ENCODE measurements at places on chromosomes 2 and 18. TPM values are rescaled to one million over a fixed set of nuclear protein-coding genes. Genes with fewer than 3 reads are reported as not detected.

Gene SERPINB8
- 2.0 TPM for total RNA-seq

Gene SKA1
- total RNA-seq = 3.3 TPM

Gene IL18RAP
- total RNA-seq = 0.35 TPM

Gene TEX44
- not detected for total RNA-seq

Gene UGT1A4
- 0.29 TPM for total RNA-seq

Gene CFAP221
- 15.8 TPM for total RNA-seq

Gene MC5R
- total RNA-seq = 0.47 TPM

Gene WDR75
- total RNA-seq = 48.3 TPM

Gene GALNT5
- total RNA-seq = 0.70 TPM

Gene RNF25
- total RNA-seq = 21.0 TPM

Gene PSD4
- 18.4 TPM for total RNA-seq

Gene NT5C1B
- not detected for total RNA-seq

Gene CNGA3
- total RNA-seq = not detected

Gene TMEM198
- total RNA-seq = 4.6 TPM

Gene ATP6V1C2
- total RNA-seq = 7.6 TPM

Gene GREB1L
- 9.3 TPM for total RNA-seq

Gene CABYR
- 5.1 TPM for total RNA-seq

Gene PIEZO2
- 31.1 TPM for total RNA-seq

Gene MAP2
- 14.7 TPM for total RNA-seq

Gene CAPN14
- total RNA-seq = 0.12 TPM

Gene FOSL2
- 59.0 TPM for total RNA-seq

Gene C18orf63
- total RNA-seq = not detected

Gene EFHD1
- total RNA-seq = 30.4 TPM

Gene CROCC2
- 0.18 TPM for total RNA-seq

Gene AQP12A
- total RNA-seq = not detected

Gene REG1B
- total RNA-seq = not detected

Gene SERPINB10
- 1.2 TPM for total RNA-seq

Gene KIF5C
- 3.6 TPM for total RNA-seq

Gene DES
- total RNA-seq = 582 TPM

Gene TWIST2
- 10.7 TPM for total RNA-seq

Gene ADD2
- 6.1 TPM for total RNA-seq

Gene MYCN
- total RNA-seq = 25.7 TPM

Gene CLEC4F
- not detected for total RNA-seq

Gene RFX8
- total RNA-seq = 2.5 TPM

Gene ANKRD30BL
- total RNA-seq = 1.4 TPM

Gene TUBB8B
- not detected for total RNA-seq

Gene FABP1
- 1.1 TPM for total RNA-seq

Gene GALNT13
- 1.1 TPM for total RNA-seq

Gene RRM2
- 26.7 TPM for total RNA-seq

Gene GAL3ST2
- 0.82 TPM for total RNA-seq

Gene REG3G
- total RNA-seq = not detected

Gene DUSP2
- total RNA-seq = 15.6 TPM

Gene LRRC30
- total RNA-seq = 6.4 TPM

Gene LONRF2
- 4.3 TPM for total RNA-seq

Gene FIGN
- total RNA-seq = 6.1 TPM

Gene GCC2
- total RNA-seq = 39.2 TPM

Gene SLC40A1
- 104 TPM for total RNA-seq

Gene CARF
- total RNA-seq = 16.1 TPM

Gene GCG
- not detected for total RNA-seq

Gene FHL2
- 62.2 TPM for total RNA-seq

Gene TRIM43
- total RNA-seq = 0.18 TPM

Gene MCM6
- 23.6 TPM for total RNA-seq

Gene VAPA
- 223 TPM for total RNA-seq

Gene RPRM
- 5.3 TPM for total RNA-seq

Gene METTL4
- 12.0 TPM for total RNA-seq

Gene CD226
- total RNA-seq = 2.9 TPM

Gene BOD1L2
- total RNA-seq = not detected

Gene GORASP2
- total RNA-seq = 26.9 TPM

Gene CNOT11
- total RNA-seq = 22.5 TPM
